ENCODE measurements at places on chromosomes 7 and 10.

DNA sequence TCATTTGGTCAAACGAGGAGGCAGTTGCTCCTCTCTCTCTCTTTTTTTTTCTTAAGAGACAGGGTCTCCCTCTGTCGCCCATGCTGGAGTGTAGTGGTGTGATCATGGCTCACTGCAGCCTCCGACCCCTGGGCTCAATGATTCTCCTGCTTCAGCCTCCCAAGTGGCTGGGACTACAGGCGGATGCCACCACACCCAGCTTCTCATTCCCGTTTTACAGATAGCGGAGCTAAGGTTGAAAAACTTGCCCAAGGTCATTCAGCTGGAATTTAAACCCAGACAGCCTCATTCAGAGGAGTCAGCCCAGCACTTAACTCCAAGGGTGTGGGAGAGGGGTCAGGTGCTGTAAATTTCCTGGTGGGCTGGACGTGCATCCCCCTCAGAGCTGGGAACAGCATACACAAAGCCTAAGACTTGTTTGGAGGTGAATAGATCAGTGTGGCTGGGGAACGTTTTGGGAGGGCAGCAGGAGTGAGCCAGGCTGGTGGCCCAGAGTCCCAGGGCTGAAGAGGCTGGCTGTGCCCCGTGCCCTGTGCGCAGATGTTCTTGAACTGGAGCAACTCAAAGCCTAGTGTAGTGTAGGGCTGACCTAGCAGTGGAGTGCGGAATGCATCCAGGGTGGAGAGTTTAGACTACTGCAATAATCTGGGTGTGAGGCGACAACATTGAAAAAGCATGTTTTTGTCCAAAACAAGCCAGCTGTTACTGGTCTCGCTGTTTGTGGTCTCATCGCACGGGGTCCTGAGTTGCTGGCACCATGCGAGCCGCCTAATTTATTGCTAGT is 2.3 kb downstream of the HTRA1 start:
- no peak for DNase-seq

- DNase-seq, result no peak
Observed at GRCh38 chr7:101942603-101943210, 125.3 kb downstream of the CUX1 start.

GRCh38 chr10:95814011-95814727 is 58.2 kb downstream of the ENTPD1 start:
- DNase-seq, result no peak

GRCh38 chr7:42605406-42606192 is 306.3 kb downstream of the C7orf25 start:
- no peak for DNase-seq

GRCh38 chr10:113381981-113382509 is 170.8 kb upstream of the HABP2 start:
- DNase-seq, result no peak
